ENCODE measurements at places on chromosomes 12 and 14.

DNA sequence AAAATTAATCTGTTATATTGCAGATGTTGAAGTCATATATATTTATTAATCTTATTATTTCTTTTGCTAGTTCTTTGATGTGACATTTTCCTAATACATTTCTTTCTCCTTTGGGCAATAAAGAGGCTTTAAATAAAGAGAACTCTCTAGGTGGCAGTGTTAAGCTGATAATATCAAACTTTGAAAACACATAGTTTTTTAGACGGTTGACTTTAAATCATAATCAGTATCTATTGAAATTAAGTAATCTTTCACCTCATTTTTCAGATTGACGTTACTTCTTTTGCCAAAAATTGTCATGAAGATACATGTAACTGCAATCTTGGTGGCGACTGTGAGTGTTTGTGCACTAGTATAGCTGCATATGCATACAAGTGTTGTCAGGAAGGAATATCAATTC is 130.8 kb upstream of the PTPRQ start:
- no peak for DNase-seq

GRCh38 chr14:100019156-100019744 is 46.0 kb upstream of the EVL start:
- no peak for DNase-seq

- DNase-seq, result no peak
These were observed 413.8 kb upstream of the SOX5 start for GRCh38 chr12:24363177-24363754.

DNA sequence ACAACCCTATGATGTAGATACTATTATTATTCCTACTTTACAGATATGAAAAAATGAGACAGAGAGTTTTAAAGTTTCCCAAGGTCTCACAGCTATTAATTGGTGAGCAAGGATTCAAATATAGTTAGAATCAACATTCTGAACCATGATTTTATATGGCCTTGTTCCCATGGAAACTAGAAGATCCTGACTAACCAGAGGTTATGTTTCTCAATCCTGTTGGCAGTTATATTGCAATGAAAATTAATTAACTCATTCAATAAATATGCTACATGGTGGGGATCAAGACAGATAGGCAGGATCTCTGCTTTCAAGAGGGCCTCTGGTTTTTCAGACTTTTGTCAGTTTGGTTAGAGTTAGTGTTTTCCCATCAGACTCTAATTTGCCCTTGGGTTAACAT is 9.3 kb upstream of the FUT8 start:
- DNase-seq, result no peak

DNA sequence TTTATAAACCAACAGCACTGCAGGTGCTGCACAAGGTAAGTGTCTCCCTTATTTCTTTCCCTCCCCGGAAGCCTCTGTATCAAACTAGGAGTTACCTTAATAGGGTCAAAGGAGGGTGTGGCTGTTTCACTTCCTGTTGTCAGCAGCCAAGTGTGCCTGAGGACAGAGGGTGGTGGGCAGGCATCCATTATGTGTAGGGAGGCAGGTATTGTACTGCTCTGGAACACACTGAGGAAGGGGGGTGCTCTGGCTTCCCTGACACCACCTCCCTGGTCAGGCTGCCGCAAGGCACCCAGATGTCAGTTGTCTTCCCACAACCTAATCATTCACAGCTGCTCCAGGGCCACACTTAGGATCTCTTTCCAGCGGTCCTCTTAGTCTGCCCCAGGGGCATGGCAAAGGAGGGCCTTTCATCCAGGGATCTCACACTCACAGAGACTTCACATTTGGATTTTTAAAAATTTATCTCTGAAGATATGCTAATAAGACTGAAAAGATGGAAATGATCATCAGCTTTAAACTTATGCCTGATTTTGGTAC is 132.0 kb upstream of the ARHGAP5 start:
- no peak for DNase-seq
